ENCODE measurements at places on chromosomes 5 and 9. TPM values are rescaled to one million over a fixed set of nuclear protein-coding genes. Genes with fewer than 3 reads are reported as not detected.

WHRN gene
- total RNA-seq = 2.3 TPM

CBY3 gene
- total RNA-seq = not detected

CAMK2A gene
- total RNA-seq = 3.3 TPM

IL5 gene
- total RNA-seq = not detected

MORN5 gene
- not detected for total RNA-seq

RASEF gene
- total RNA-seq = 0.28 TPM

KLF9 gene
- 27.9 TPM for total RNA-seq

PAPPA gene
- 211 TPM for total RNA-seq

All from smooth muscle cell of the umbilical artery (primary cell).